ENCODE measurements at places on chromosomes 2 and 18.

DNA sequence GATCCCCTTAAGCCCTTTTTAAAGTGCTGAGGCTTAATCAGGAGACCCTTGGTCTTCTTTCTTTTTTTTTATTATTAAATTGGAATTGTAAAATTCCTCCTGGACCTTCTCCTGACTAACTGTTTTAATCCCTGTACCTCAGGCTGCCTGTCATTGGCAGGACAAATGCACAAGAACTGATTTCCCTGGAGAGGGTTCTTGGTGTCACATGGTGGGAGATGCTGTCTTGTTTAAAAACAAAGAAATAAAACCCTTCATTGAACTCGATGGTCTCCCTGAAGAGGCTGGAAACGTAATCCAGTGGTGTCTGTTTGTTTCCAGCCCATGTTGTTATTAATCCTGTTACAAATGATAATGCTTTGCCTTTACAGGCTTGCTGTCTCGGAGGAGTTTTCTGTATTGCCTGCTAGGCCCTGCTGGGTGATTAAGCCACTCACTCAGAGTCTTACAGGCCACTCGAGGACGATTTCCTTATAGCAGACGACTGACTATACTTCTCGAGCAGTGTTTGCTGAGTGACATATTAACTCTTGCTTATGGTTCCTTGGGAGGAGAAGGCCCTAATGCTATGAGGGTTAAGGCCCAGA lies 100.5 kb upstream of the MGAT5 start:
- no peak for DNase-seq

DNA sequence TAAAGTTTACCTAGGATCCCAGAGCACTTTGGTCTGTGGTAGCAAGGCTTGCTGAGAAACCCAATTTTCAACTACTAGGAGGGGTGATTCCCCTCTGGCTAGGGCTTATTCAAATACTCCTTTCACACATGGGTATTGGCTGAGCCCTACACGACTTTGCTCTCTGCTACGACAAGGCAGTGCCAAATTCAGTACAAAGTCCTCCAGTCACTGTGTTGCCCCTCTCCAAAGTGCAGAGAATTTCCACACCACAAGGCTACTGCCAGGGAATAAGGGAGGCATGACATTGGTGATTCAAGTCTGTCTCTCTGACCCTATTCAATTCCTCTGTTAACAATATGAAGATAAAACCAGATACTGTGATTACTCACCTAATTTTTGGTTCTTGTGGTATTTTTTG lies 38.9 kb downstream of the SYT4 start:
- DNase-seq = no peak

GRCh38 chr2:23330214-23330613 lies 54.8 kb upstream of the KLHL29 start:
- DNase-seq = peak; percentile 12

DNA sequence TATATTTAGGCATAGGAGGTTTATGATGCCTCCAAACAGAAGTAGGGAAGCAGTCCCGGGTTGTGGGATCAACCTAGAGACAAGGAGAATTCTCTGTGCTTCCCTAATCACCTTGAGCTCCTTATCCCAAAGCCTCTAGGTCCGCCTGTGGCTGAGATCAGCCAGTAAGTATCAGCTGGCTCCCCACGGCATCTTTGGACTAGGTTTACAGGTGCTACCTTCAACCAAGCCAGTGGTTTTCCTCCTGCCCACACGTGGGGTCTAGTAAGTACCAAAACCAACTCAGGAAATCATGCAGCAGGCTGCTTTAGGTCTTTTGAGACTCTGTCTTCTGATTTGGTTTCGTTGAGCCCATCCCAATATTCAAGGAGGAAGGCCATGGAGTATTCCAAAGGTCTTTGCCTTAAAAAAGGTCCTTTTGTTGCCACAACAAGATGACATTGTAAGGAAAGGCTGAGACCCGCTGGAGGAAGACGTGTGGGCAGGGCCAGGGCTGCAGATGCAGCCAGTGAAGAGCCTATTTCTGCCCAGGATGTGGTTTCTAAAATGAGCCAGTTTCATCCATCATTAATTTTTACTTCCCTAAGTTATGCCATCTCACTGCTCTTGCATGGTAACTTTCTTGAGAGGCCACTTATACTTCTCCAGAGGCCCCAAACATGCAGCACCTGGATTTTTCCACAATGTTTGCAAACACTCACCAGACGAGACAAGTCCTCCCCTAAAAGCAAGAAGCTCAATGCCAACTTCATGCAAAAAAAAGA lies 248.7 kb downstream of the RNF152 start:
- DNase-seq = no peak

- no peak for DNase-seq
Measured at GRCh38 chr18:11336241-11336640, 186.9 kb upstream of the PIEZO2 start.

DNA sequence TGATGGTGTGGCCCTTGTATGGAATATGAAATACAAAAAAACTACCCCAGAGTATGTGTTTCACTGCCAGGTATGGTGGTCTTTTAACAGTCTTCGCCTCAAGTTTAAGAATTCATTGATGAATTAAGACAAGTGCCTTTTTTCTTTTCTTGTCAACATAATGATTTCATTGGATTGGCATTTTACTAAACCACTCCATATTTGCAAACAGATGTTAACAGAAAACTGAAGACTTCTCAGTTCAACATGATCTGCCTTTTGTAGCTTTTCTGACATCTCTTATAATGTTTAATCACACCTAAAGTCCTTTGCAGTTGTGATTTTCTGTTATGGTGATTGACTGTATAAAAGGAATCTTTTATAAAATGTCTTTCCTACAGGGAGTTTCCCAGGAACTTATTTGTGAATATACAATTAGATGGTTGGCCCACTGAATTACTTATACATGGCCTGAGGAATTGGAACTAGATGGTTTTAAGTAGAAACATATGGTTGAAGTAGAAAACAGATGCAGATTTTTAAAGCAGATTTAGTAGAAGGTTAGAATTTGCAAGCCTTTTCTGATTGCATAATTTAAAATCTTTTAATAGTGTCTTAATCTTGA lies 39.7 kb downstream of the DYNC1I2 start:
- DNase-seq = no peak
